ENCODE measurements at places on chromosomes 7 and 10.

GRCh38 chr7:7122701-7123281 lies 59.6 kb upstream of the C1GALT1 start:
- DNase-seq, result no peak

GRCh38 chr7:114026486-114027089 lies 107.8 kb upstream of the PPP1R3A start:
- DNase-seq, result no peak

DNA sequence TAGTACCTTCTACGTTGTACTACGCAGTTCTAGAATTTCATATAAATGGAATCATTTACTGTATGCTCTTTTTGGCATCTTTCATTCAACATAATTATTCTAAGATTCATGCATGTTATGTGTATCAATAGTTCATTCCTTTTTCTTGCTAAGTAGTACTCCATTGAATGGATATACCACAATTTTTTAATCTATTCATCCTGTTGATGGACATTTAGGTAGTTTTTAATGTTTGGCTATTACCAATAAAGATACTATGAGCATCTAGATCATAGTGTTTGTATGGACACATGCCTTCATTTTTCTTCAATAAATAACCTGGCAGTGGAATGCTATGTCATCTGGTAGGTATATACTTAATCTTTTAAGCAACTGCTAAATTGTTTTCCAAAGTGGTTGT lies 83.0 kb upstream of the ELN start:
- no peak for DNase-seq

- no peak for DNase-seq
These were observed 145.8 kb downstream of the FRMD4A start for GRCh38 chr10:14184841-14185315.

DNA sequence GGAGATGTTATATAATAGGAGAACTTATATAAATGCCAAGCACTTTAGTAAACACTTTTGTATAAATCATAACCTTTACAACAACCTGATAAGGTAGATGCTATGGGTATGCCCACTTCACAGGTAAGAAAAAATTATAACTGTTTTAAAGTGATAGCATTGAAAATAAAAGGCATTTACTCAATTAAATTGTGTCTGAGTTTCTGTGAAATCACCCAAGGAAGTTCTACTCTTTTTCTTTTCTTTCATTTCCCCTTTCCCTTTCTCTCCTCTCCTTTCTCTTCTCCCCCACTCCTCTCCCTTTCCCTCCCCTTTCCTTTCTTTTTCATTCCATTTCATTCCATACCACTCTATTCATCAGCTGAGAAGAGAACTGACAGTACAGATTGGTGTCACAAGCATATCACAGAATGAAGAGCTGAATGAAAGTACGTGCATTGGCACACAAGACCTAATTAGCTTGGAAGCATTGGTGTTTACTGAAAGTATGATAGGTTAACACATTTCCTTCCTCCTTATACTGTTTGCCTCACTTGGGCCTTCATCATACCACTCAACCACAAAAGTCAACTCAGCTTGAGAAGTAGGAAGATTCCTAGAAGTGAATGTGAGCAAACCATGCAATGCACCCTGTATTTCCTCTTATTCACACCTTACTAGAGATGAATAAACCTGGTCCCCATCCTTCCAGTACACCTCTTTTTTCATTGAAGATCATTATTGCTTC lies 117.9 kb upstream of the AGR3 start:
- no peak for DNase-seq

- DNase-seq, result no peak
These were observed 7.7 kb upstream of the HTR5A start for GRCh38 chr7:155062411-155062810.

DNA sequence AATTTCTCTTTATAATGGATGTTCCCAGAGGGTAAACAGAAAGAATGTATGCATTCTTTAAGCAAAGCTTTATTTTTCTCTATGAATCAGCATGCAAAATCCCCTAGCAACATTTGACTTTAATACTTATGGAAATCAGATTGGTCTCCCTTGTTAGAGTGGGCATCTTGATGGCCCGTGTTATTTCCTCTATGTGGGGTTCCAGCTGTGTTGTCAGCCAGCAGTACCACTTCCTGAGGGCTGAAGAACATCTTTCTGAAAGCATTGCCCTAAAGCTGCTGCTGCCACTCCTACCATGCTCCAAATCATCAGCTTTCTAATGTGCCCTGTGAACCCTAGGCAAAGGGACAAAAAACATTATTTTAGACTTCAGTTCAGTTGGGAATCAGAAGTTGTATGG lies 70.4 kb upstream of the HECTD2 start:
- DNase-seq, result no peak

DNA sequence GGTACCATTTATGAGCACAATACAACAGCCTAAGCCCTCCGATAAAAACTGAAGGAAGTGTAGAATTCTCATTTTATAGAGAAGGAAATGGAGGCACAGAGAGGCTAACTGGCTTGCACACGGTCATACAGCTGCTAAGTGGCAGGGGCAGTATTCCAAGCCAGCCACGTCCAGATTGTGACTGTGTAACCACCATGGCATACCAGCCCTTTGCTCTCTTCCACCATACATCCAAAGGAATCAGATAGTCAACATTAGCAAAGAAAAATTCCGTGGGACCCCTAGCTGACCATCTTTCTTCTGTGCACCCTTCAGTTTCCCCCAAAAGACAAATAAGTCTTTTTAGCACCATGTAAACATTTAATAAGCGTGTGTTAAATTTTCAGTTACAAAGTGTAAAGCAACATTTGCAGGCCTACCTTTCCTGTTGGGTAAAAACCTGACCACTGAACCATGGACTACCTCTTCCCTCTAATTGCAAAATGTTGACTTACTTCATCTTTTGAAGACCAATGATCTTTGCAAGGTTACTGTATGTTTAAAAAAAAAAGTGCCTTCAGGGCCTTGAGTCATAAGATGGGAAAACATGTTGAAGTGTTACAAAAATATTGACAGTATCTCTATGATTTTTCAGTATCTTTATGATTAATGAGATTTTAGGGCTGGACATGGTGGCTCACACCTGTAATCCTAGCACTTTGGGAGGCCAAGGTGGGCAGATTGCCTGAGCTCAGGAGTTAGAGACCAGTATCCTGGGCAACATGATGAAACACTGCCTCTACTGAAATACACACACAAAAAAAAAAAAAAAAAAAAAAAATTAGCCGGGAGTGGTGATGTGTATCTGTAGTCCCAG lies 24.3 kb upstream of the PDZD8 start:
- no peak for DNase-seq

DNA sequence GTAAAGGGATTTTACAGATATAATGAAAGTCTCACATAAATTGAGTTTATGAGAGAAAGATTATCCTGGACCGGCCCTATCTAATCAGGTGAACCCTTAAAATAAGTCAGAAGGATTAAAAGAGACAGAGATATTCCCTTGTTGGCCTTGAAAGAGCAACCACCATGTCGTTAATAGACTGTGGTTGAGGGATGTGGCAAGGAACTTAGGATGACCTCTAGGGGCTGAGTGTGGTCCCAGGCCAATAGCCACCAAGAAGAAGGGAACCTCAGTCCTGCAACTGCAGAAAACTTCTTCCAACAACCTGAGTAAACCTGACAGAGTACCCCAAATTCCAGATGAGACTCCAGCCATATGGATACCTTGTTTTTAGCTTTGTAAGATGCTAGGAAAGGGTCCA lies 121.5 kb downstream of the POLR1F start:
- no peak for DNase-seq

- no peak for DNase-seq
These were observed 110.1 kb upstream of the ZNF746 start for GRCh38 chr7:149607683-149608082.

GRCh38 chr10:80927419-80928078 lies 389.8 kb downstream of the SH2D4B start:
- no peak for DNase-seq

- no peak for DNase-seq
These were observed 123.7 kb upstream of the ADAM12 start for GRCh38 chr10:126511917-126512479.

- DNase-seq, result no peak
These were observed 10.1 kb downstream of the DENND10 start for GRCh38 chr10:119113751-119114732.

GRCh38 chr10:125795637-125796190 lies 20.1 kb upstream of the MMP21 start:
- DNase-seq, result no peak

All from right hindlimb (tissue), 1 donor.